ENCODE measurements at places on chromosomes 2 and 18.

- DNase-seq: no peak
Measured at GRCh38 chr2:206477296-206477695, 34.0 kb downstream of the ADAM23 start.

GRCh38 chr2:48356701-48357325 lies 173.1 kb upstream of the STON1 start:
- DNase-seq: peak; percentile 23

DNA sequence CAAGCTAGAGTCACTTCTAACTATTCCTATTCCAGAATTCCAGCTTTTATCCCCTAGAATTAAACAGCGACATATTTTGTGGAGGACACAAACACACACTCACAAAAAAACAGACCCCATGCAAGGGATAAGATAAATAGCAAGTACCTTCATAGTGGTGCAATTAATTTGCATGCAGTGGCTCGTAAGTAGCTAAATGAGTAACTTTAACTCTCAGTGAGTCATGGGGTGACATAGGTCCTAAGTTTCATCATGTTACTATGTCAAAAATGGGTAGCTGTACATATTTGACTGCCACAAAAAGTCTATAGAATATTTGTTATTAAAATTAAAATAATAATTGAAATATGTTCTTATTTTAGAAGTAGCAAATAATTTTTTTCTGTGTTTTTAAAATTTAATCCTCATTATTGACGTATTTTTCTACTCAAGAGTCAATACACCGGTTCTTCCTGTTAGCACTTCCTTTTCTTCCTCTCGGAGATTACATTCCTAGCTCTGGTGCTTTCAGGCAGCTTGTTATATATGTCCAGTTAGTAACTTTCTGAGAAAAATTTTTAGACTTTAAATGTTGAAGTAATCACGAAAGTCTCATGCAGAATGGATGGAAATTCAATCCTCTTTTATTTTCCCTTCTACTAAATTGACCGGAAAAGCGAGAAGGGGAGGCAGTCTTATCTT lies 247.0 kb downstream of the KCNH7 start:
- no peak for DNase-seq

GRCh38 chr2:205929246-205929942 lies 156.6 kb downstream of the INO80D start:
- peak; percentile 9 for DNase-seq

- DNase-seq: no peak
Measured at GRCh38 chr2:6819668-6820067, 46.0 kb downstream of the CMPK2 start.

- DNase-seq: no peak
Measured at GRCh38 chr18:51194604-51195003, 2.9 kb downstream of the MEX3C start.

DNA sequence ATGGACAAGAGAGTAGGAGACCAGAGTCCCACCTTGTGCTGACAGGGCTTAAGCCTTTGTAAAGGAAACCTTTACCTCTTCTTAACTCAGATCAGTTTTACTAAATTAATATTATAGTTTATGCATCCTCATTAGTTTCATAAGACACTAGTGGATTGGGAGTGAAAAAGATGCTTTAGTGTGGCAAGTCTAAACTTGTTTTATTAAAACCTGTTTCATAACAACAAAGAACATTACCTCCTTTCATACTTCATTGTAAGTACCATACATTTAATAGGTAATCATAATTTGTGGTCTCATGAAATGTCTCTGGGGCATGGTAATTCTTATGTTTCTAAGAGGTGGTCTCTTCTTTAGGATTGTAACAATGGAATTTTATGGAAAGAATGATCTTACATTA lies 63.4 kb downstream of the PIKFYVE start:
- no peak for DNase-seq

DNA sequence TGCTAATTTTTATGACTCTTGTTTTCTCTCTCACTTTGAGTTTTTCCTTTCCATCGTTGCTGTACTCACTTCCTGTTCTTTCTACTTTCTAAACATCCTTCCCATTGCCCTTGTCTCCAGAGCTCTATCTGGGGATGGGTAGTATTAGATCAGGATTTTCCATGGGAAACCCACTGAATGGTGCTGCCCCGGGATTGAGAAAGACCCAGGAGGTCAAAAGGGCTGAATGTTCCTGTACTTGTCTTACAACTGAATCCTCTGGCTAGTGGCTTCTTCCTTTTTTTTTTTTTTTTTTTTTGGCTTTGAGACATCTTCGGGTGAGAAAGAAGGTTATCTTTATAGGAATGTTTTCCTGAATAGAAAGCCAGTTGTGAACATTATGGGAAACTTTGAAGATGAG lies 364.8 kb upstream of the SLC14A2 start:
- no peak for DNase-seq

GRCh38 chr2:120867290-120868241 lies 131.9 kb downstream of the GLI2 start:
- no peak for DNase-seq

GRCh38 chr2:58553937-58554336 lies 312.8 kb upstream of the FANCL start:
- peak; percentile 64 for DNase-seq

DNA sequence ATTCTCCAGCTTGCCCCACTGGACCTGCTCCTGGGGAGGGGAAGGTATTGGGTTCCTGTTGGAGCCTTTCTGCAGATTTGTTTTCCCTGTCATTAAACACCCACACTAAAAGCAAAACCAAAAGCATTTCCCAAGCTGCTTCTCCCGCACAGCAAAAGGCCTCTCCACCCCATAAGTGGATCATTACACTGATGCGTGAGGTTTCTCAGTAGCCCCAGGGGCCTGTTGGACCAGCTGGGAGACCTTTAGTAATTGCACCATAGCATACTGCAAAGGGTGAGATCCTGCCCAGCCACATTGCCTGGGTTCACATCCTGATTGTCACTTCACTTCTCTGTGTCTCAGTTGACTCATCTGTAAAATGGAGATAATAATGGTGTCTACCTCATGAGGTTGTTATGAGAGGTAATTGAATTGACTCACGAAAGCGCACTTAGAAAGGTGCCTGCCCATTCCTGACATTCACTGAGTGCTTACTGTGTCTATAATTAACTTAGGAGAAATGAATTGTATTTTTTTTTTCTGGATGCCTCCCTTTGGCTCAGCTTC lies 43.9 kb downstream of the TOGARAM2 start:
- DNase-seq: peak; percentile 77

- no peak for DNase-seq
Measured at GRCh38 chr2:96092951-96093350, 23.4 kb downstream of the ADRA2B start.

DNA sequence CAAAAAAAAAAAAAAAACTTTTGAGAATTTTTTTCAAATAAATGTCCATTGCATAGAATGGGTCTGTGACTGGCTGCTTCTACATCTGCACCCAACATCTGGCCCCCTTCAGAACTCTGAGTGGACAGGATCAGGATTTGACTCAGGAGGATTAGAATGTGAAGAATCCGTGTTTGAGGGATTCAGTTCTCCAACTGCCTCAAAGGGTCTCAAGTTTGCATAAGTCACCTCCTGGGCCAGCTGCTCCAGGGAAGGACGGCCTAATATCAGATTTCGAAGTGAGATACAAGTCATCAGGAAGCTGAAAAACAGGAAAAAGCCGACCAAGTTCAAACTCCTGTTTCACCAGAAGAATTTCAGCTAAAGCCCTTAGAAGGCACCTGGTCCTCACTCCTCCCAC lies 10.9 kb downstream of the MAT2A start:
- no peak for DNase-seq

GRCh38 chr2:153461453-153461852 lies 17.1 kb downstream of the RPRM start:
- DNase-seq: no peak

DNA sequence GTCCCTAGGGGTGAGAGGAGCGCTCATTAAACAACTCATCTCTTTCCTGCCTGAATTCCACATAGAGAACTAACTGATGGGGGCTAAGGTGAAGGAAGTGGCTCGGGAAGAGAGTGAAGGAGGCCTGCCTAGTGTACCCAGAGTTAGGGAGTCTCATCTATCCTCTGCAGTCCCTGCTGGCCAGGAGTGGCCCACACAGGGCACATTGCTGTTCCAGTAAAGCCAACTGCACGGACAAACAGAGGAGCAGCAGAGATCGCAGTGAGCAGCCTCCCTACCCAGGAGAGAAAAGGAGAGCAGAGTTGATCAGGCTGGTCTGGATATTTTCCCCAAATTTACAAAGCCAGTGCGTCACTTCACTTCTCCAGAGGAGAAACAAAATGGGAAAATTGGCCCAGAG lies 16.9 kb upstream of the FN1 start:
- no peak for DNase-seq

- DNase-seq: no peak
Measured at GRCh38 chr2:219037783-219038499, 3.4 kb downstream of the CFAP65 start.

GRCh38 chr2:38528008-38528442 lies 74.7 kb downstream of the HNRNPLL start:
- DNase-seq: peak; percentile 67

GRCh38 chr18:26397019-26397418 lies 151.3 kb downstream of the KCTD1 start:
- no peak for DNase-seq

DNA sequence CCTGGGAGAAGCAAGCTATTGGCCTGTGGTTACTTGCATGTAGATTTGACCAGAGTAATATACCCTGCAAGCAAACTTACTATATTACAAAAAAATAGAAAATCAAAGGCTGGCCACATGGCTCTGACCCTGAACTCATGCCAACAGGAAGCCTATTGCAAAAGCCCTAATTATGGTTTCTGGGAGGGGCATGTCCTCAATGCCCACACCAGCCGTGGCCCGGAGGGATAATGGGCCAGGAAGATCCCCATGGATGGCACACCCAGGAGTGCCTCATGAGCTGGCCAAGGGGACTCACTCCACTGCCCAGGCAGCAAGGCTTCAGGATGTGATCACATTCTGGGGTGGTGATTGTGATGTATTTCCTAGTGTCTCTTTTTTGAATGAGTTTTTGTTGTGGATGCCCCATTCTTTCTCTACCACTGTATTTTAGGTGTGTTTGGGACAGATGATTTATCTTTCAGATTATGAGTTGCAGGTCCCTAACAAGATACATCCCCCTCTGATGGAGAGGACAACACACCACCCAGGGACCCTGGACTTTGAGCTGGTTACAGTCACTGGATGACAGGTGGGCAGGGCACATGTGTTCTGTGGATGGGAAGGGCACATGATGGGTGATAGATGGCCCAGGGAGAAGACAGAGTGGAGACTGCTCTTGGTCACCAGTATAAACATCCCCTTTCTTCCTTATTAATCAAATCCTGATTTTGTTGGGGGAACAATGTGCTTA lies 18.7 kb upstream of the TFCP2L1 start:
- DNase-seq: no peak

DNA sequence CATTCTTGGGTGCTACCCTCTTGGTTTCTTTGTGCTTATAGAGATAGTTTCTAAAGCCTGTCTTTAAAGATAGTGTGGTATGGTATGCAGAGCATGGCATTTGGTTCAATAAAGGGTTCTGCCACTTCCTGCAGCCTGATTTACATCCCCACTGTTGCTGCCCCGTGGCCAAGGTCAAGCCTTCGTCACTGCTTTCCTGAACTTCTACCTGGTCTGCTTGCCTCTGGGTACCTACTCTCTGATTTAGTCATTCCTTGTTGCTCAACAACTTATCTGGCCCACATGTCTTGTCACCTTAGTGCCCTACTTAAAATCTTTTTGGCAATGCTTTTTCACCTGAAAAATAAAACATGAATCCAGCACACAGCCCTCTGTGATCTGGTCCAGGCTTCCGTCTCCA lies 352.9 kb downstream of the LPIN1 start:
- DNase-seq: no peak

DNA sequence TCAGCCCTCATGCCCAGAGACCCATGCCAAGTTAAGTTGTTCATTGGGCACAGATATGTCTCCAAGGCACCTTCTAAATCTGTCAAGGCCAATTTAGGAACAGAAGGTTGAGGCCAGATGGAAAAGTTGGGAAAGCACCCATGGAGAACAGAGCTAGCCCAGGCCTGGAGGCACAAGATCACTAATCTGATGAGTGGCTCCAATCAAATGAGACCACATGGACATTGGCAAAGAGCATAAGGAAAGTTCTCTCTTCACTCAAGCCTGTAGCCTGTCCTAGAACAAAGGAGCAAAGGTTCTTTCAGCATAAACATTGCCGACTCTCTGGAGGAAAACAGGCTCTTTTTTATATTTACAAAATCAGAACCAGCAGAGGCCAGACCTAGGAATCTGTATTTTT lies 154.8 kb downstream of the RNF152 start:
- no peak for DNase-seq

DNA sequence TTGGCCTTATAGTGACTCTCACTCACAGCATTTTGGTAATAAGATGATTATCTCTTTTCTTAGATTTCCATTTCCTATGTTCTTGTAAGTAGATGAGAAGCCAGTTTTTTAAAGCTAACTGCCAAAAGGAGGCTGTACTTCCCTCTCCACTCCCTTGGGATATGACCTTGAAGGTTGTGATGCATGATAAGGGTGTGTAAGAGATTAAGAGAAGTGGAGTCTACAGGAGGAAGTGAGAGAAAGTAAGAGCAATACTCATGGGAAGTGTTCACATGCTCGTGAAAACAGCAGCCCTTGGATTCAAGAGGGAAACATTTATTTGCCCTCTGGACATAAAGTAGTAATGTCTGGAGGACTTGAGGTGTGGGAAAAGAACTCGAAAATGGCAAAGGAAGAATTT lies 171.5 kb downstream of the EVA1A start:
- no peak for DNase-seq

DNA sequence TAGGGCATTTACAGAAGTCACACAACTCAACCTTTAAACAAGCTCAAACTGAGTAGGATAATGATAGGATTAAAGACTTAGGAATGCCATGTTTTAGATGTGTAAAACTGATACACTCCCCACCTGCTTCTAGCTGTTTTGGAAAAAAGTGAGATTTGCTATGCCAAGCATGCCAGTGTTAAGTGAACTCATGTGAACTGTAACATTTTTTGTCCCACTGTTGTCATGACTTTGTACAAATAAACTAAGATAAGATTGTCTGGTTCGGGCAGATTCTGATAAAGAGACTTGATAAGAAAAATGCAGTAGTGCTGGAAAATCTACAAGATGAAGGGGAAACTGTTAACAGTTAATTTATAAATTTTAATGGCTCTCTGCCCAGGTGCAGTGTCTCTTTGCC lies 66.5 kb downstream of the GLS start:
- no peak for DNase-seq

DNA sequence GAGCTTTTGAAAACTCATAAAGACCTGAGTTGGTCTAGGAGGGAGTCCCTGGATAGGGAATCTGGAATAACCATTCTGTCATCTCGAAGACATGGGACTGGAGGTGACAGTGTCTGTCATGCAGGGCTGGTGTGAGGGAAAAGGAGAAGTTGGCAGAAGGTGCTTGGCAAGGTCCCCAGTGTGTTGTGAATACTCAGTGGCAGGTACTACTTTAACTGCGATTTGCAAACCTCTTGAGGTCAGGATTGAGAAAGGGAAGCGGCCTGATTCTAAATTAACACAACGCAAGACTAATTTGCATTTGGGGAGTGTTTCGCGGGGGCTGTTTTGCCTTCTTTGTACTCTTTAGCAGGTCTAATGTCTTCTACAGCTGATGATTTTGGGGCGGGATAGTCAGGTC lies 77.0 kb upstream of the TMEM200C start:
- DNase-seq: no peak

- no peak for DNase-seq
Measured at GRCh38 chr18:25230658-25231326, 121.2 kb downstream of the ZNF521 start.

- no peak for DNase-seq
Measured at GRCh38 chr2:166125557-166125956, 2.3 kb downstream of the SCN1A start.

Data from NCI-H146 (cell line).